Right lung (tissue), 10 donors: ENCODE measurements at places on chromosomes 3 and 15. TPM values are rescaled to one million over a fixed set of nuclear protein-coding genes. Genes with fewer than 3 reads are reported as not detected.

The RPSA gene
- polyA plus RNA-seq, result 2,000 TPM

The SCN11A gene
- 0.88 TPM for polyA plus RNA-seq

The FOXL2NB gene
- 0.04 TPM for polyA plus RNA-seq

The OR5K1 gene
- polyA plus RNA-seq, result not detected

The PLS1 gene
- 22.2 TPM for polyA plus RNA-seq

The RYR3 gene
- polyA plus RNA-seq, result 12.0 TPM

The PFN2 gene
- 277 TPM for polyA plus RNA-seq

The GOLGA8B gene
- polyA plus RNA-seq, result 251 TPM

The GABRB3 gene
- polyA plus RNA-seq, result 2.2 TPM

DNA sequence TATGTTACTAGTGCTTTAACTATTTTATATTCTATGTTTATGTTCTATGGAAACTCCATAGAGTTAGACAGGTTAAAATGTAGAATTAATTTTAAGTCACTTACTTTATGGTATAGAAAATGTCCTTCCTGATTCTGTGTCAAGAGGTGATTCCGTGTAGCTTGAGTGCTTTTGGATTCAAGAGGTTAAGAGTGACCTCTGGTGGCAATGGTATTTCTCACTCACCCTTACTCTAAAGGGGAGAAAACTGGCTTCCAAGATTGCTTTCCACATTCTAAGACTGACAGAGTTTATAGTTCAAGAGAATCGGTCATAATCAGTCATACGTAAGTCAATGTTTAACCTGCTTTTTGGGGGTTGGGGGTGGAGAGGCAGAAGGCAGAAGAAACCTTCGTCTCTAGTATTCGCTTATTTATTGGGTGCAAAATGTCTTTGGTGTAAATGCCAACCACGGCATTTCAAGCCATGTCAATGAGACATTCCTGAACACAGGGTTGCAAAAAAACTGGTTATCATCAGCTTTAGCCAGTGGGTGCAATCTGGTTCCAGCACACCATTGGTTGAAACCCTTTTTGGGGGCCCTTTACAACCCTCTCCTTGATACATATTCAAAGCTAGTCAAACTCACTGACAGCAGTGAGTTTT, 92.0 kb upstream of the VGLL3 start:
- DNase-seq, result no peak

DNA sequence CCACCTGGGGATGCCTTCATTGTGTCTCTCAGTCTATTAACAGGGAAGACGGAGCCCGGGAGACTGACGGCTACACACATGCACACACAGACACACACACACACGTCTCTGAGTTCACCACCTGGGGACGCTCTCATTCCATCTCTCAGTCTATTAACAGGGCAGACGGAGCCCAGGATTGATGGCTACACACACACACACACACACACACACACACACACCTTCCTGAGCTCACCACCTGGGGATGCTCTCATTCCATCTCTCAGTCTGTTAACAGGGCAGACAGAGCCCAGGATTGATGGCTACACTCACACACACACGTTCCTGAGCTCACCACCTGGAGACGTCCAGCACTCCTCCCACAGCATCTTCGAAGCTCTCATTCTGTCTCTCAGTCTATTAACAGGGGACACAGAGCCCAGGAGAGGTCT, 143.9 kb downstream of the OR4M2 start:
- DNase-seq, result no peak

DNA sequence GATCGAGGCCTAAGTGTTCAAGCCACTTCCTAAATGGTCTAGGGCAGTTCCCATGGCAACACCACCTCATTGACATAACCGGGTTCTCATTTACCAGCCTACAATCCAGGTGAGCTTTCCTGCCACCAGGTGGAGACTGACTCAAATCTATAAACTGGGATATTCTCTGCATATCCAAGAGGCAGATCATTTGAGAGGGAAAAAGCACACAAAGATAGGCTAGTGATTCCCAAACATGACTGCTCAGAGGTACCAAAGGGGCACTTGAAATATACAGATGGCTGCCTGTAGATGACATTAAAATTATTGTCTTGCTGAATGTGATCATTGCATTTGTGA, 141.3 kb upstream of the PROK2 start:
- peak; percentile 26 for DNase-seq

DNA sequence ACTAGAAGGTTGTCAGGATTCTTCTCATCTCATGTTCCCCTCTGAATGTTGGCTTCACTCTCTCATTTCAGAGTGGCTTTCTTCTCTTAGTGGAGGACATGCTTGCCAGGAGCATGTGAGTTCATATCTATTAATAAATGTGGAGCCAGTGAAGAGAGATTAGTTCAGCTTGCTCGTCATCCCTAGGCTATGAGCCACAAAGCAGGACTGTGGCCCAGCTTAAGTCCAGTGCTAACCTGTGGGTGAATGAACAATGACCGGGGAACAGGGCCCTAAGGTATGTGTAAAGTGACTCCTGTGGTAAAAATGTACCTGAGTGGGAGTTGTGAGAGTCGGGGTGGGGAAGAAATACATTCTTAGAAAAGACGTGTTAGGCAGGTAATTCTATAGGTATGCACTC, 96.9 kb upstream of the TBL1XR1 start:
- DNase-seq, result no peak

DNA sequence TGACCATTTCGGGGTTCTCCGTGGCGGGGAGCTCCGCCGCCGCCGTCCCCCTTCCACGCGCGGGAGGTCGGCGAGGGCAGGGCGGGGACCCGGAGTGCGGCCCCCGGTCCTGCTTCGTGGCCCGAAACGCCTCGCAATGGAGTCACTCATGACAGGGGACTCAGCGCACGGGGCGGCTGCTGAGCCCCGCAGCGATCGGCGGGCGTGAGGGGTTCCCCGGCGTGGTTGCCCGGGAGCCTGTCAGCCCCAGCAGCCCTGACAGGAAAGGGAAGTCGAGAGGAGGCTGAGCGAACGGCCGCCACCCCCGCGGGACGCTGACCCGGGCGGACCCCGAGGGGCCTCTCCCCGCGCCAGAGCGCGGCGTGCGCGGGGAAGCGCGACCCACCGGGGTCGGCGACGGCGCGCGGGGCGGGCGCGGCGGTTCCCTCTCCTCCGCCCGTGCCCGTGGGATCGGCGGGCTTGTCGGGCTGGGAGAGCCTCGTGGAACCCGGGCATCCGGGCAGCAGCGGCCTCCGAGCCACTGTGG, 564 bp upstream of the PIGZ start:
- DNase-seq, result no peak

GRCh38 chr3:106809041-106809440, 568.2 kb upstream of the CCDC54 start:
- no peak for DNase-seq

DNA sequence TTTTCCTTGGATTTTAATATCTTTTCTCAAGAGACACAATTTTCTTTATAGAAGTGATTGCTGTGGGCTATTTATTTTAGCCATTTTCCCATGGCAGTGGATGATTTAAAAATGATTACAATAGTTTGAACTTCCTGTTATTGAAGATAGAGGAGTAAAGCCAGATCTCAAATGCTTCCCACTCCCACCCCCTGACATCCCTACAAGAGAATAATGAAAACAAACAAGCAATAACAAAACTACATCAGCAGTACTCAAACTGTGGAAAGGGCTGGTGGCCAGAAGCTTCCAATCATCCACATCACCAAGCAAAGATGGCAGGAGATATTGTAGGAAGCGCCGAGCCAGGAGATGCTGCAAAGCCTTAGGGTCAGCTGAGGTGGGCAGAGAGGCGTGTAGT, 831.1 kb upstream of the NR2F2 start:
- no peak for DNase-seq

- no peak for DNase-seq
Observed at GRCh38 chr15:41789236-41789635, 15.0 kb downstream of the MAPKBP1 start.

GRCh38 chr15:57861034-57861638, 154.6 kb downstream of the POLR2M start:
- DNase-seq, result peak; percentile 58

- DNase-seq, result no peak
Observed at GRCh38 chr3:31614162-31614921, 81.6 kb downstream of the STT3B start.

GRCh38 chr3:101898039-101898438, 48.7 kb downstream of the NFKBIZ start:
- no peak for DNase-seq

DNA sequence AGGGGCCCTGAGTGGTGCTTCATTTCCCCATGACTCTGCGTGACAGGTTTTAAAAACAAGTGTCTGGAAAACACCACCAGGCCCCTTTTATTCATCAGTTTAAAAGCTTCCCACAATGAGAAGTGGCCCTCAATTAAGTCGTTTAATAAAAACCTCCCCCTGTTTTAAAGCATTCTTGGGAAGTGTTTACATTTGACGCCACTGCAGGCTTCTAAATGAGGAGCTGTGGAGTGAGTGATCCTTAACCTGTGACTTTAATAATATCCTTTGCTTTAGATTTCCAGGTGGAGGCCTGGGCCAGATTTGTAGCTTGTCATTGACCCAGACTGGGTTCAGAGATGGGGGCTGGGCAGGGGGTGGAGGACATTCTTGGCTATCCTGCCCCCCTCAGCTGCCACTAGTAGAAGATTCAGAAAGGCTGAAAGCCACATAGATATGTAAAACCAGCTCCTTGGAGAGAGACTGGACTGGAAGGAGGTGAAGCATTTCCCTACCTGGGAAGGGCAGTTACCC, 11.3 kb downstream of the CGNL1 start:
- DNase-seq, result no peak

DNA sequence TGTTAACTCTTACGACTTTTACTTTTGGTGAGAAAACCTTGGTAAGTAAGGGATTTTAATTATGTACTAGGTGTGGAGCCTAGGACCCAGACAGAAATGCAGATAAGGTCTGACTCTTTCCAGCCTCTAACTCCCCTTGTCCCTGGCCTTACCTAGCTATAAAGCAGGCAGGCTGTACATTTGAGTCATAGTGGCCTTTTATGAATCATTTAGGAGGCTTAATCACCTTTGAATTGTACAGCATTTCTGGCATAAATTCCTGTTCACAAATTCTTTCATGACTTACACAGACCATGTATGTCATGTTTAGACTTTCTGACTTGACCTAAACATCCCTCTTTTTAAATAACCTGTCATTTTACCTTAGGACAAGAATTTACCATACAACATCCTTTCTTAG, 47.4 kb downstream of the CHCHD4 start:
- no peak for DNase-seq

DNA sequence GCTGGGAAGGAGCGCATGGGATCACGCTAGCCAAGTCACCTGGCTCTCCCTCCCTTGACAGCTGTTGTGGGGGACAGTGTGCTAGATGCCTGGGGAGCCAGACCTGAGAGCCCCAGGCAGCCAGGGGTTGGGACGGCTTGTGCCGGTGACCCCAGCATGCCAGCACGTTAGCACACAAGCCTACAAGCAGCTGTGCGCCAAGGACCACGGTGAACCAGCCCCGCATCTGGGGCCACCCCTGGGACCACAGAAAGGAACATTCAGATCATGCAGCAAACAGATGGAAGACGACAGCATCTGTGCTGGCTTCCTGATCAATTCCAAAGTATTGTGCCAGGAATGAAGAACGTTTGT, 64.8 kb downstream of the NTRK3 start:
- no peak for DNase-seq

GRCh38 chr3:170506556-170506955, 79.3 kb downstream of the SLC7A14 start:
- DNase-seq, result no peak

DNA sequence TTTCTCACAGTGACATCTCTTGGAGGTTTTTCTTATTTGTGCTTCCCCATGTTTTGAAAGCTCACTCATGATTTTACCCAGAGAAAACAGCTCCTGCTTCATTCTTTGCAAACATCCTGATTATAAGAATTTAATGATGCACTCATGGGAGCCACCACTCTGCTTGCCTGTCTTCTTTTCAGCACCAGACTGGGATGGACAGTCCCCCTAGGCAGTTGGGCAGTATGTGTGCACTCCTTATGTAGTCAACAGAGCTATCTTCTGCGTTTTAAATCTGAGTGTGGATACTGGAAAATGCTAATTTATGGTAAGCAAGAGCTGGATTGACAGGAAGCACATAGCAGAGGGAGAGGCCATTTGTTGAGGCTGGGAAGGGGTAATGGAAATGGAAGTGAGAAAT, 276.1 kb downstream of the AGBL1 start:
- DNase-seq, result no peak

DNA sequence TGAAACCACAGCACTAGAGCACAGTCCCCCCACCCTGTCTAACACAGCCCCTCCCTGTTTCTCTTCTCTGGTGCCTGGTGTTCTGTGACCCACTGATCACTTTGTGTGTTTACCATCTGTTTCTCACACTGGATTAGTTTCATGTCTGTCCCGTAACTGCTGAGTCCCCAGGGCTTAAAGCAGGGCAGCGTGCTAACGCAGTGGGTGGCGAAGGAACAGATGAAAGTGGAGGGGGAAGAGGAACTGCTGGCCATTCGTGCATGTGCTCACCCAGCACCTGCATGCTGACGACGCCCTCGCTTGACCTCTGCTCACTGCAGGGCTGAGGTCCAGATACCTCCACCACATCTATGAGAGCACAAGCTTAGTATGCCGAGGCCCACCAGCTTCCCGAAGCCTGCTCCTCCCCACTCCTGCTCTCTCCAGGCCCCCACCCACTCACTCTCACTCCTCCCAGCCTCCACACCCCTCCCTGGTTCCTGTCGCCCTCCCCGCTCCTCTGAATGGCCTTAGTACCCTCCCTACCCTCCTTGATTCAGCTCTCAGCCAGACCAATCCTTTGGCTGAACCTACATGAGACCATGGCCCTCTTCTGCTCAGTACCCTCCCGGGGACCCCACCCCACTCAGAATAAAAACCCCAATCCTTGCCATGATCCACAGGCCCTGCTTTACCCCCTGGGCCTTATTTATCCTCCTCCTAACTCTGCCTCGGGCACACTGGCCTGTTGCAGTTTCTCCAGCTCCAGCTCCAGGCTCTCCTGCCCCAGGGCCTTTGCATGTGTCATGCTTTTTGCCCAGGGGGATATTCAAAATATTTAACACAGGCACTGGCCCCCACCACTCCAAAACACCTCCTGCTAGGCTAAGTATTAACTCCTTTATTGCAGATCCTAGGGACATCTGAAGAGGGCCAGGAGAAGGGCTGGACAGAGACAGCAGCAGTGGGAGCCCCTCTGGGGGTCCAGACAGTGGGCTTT, 15.1 kb upstream of the IQSEC1 start:
- DNase-seq, result no peak

DNA sequence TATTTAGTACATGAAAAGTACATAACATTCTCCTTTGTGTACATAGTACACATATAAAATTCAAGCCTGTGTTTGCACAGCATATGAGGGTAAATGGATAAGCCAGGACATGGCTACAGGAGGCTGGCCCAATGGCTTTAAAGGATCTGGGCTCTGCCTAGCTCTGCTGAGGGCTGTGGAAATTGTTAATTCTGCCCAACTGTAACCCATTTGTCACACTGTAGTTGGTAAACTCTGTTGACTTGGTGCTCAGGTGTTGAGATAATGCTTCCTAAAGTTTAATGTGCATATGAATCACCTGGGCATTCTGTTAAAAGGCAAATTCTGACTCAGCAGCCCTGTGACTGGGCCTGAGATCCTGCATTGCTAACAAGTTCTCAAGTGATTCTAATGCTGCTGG, 196.5 kb upstream of the ZPLD1 start:
- DNase-seq, result no peak
